Hindlimb muscle (tissue), 1 donor: ENCODE measurements at places on chromosomes 7 and 10.
A peak's percentile ranks its signal among the peaks of the same experiment; 100 is the strongest.

- peak; percentile 43 for DNase-seq
Observed at GRCh38 chr10:20287586-20287985, 471.4 kb downstream of the PLXDC2 start.

DNA sequence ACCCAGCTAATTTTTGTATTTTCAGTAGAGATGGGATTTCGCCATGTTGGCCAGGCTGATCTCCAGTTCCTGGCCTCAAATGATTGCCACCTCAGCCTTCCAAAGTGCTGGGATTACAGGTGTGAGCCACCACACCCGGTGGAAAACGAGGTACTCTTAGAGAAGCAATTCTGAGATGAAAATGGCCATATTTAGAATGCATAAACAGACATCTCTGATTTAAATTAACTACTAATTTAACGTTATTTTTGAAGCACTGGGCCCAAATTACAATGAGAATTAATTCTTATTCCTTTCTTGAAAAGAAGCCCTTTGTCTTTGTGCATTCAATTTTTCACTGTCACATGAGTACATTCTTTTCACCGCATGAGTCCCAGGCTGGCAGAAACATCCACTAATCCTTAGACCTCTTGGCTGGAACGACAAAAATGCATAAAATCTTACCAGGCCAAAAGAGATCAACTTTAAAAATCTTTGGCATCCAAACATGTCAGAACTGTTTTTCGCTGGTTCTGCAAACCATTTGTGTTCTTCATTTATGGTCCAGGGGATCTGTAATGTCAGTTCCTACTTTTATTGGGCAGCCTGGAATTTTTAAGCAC, 60.1 kb upstream of the CAPZA2 start:
- no peak for DNase-seq

- no peak for DNase-seq
Observed at GRCh38 chr10:3893901-3894563, 109.0 kb upstream of the KLF6 start.

DNA sequence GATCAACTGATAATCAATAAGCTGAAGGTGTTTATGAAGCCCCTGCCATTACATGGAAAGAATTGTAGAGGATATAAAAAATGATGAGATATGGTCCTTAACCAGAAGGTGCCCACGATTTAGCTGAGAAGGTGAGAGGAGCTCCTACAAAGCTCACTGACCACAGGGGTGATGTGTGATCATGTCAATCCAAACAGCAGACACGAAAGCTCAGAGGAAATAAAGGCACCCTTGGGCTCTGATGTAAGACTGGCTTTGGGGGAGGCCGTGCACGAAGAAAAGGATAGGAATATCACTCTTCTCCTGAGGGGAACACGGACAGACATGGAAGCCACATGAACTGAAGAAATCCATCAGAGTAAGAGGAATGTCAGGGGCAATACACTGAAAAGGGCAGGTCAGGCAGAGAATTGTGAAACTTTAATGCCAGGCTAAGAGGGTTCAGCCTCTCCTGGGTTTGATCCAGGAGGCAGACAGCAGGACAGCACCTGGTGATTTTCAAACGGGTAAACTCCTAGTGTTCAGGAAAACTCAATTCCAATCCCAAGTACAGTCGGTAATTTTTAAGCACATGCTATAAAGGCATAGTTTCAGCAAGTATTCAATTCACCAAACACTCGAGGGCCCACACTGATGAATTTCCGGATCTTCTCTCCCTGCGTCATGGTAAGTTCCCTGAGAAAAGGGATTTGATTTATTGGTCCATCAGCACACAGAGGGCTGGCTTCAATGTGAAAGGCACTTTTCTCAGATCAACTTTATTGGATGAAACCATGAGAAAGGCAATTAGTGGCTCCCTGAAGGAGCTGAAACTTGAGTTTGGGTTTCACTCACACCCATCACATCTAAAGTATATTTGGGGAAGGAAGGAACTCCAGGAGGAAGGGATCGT, 163.8 kb downstream of the PRPF18 start:
- DNase-seq = no peak

DNA sequence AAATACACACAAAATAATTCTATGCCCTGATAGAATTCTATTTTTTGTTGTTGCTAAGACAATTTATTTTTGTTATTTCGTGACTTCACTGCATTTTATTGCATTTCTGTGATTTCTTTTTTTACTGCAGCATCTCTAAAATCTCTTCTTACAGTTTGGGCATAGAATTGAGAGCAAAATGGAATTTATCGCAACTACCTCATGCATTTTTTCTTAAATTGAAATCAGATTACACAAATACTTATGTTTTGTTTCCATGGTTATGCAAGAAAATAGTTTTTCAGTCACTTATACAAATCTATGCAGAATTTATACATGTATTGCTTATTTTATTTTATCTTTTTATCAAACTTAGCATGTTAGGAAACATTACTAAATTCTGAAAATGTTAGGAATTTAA, 781.8 kb upstream of the LRRTM3 start:
- DNase-seq = peak; percentile 5

DNA sequence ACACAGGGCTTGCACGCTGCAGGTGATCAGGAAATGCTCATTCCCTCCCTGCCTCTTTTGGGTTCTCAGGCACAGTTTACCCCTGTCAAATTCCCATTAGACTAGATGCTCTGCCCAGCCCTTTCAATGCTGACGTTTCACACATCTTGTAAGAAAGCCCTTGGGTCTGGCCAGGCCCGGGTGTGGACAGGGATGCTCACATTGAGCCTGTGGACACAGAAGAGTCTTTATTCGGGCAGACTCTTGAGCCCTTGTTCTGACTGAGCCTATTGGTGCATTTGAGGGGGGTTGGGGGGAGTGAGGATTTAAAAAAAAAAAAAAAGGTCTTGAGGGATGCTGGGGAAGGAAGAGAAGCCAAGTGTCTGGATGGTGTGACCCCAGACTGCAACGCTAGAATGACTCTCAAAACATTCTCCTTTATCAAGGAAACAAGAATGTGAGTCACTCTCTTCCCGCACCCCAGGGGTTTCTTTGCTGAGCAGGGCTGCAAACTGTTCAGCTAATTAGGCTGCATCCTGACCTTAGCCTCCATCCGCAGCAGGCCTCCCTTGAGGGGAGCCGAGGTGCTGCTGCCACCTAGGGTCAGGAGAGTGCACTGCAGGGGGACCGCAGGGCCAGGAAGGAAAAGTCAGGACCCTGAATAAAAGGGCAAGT, 53.6 kb upstream of the TMEM72 start:
- peak; percentile 74 for DNase-seq

DNA sequence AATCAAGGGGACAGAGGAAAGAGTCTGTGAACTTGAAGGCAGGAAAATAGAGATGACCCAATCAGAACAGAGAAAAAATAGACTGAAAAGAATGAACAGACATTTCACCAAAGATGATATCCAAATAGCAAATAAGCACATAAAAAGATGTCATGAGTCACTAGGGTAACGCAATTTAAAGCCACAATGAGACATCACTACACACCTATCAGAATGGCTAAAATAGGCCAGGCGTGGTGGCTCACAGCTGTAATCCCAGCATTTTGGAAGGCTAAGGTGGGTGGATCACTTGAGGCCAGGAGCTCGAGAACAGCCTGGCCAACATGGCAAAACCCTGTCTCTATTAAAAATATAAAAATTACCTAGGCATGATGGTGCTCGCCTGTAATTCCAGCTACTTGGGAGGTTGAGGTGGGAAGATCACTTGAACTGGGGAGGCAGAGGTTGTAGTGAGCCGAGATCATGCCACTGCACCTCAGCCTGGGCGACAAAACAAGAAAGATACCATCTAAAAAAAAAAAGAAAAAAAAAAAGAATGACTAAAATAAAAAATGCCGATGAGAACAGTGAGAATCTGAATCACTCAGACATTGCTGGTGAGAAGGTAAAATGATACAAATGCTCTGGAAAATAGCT, 100.9 kb downstream of the LHPP start:
- no peak for DNase-seq

DNA sequence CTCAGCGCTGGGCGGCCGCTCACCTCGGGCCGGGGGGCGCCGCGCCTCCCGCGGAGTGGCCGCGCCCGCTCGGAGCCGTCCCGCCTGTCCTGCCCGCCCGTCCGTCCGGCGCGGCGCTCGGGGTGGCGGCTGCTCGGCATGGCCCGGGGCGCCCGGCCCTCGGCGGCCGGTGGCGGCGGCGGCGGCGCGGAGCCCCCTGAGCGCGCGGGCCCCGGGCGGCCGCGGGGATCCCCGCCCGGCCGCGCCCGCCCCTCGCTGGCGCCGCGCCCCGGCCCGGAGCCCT, 338 bp downstream of the SDK1 start:
- no peak for DNase-seq
